ENCODE measurements at places on chromosomes 4 and X. TPM values are rescaled to one million over a fixed set of nuclear protein-coding genes. Genes with fewer than 3 reads are reported as not detected.

PDCL2 gene
- total RNA-seq = not detected

LPAR4 gene
- 0.12 TPM for total RNA-seq

OPRPN gene
- total RNA-seq = not detected

TREX2 gene
- 1.9 TPM for total RNA-seq
